ENCODE measurements at places on chromosomes 5 and 9. TPM values are rescaled to one million over a fixed set of nuclear protein-coding genes. Genes with fewer than 3 reads are reported as not detected.

DNA sequence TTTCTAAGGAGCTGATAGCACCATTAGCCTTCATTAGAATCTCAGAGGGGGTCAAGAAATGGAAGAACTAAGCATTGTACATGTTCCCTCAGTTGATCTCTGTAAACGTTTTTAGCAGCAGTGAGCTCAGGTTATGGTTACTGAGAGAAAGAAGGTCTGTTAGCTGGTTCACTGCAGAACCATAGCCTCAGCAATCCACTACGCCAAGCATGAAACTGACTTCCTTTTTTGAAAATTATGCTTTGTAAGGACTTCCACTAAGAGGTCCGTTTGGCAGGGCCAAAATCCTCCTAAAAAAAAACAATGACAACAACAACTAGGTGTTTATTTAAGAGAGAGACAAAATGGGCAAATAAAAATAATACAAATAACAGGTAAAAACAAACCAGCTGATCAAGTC lies 273.3 kb downstream of the AOPEP start:
- DNase-seq: no peak

- DNase-seq: no peak
Measured at GRCh38 chr5:146607659-146608332, 91.8 kb upstream of the GPR151 start.

- DNase-seq: no peak
Measured at GRCh38 chr9:2767800-2768677, 50.7 kb downstream of the KCNV2 start.

DNA sequence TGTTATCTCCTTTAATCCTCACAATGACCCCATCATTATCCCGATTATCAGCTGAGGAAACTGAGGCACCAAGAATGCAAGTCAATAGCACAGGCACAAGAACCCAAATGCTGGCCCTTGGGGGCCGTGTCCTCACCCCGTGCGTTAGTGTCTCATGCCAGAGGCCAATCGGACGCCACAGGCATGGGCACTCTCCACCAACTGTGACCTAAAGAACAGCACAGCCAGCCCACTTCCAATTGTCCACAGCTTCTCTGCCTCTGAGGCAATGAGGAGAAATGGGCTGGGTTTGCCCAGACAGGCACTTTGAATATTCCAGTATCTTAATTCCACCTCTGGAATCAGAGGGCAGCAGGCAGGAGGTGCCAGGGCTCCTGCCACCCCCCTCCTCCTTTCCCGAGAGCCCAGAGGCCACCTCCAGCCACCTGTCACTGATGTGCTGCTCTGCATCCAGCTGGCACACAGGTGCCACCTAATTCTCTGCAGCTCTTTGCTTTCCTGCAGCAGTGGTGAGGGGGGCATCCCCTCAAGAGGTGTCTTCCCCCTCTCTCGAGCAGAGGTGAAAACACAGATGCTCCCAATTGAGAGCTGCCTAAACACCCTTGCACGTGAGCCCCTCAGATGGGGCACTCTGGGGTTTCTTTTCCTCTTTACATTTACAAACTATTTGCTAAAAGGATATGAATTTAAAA lies 107.5 kb downstream of the ROR2 start:
- DNase-seq: no peak

DNA sequence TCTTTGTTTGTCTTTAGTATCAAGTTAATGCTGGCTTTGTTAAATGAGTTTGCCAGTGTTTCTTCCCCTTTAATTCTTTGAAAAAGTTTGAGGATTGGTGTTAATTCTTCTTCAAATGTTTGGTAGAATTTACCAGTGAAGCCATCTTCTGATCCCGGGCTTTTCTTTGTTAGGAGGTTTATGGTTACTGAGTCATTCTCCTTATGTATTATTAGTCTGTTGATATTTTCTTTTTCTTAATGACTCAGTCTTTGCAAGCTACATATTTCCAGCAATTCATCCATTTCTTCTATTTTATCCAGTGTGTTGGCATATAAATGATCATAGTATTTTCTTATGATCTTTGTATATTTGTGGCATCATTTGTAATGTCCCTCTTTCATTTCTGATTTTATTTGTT lies 74.5 kb upstream of the SPINK5 start:
- no peak for DNase-seq

DNA sequence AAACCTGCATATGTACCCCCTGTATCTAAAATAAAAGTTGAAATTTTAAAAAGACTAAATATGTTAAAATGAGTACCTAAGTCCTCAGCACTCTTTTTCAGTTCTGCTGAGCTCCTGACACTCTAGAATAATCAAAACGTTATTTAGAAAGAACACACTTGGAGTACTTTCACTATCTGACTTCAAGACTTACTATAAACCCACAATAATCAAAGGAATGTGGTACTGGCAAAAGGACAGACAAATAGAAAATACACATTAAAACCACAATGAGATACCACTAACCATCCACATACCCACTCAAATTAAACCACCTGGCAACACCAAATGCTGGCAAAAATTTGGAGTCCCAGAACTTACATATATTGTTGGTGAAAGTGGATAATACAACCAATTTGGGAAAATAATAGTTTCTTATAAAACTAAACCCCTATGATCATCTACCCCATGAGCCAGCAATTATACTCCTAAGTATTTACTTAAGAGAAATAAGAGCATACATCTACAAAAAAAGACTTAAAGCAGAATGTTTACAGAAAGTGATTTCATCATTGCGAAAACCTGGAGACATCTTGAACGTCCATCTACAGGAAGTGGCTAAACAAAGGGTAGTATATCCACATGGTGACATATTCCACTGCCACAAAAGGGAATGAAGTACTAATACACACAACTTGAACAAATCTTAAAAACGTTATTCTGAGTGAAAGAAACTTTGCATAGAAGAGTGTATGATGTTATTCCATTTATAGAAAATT lies 12.8 kb upstream of the PRSS3 start:
- DNase-seq: no peak

Gene ADGRD2
- total RNA-seq: not detected

Gene GMCL2
- total RNA-seq: not detected

Gene PCDHGC5
- total RNA-seq: not detected

Gene MYORG
- 2.3 TPM for total RNA-seq

Gene NR6A1
- total RNA-seq: 1.1 TPM
